Stimulated activated CD8-positive, alpha-beta memory T cell treated with anti-CD3 and anti-CD28 coated beads, Interleukin-7, amount 100 ng/mL, for 48 hours (primary cell): ENCODE measurements at places on chromosomes 4 and X.

GRCh38 chr4:85866508-85866907 lies 391.6 kb downstream of the ARHGAP24 start:
- no peak for DNase-seq

DNA sequence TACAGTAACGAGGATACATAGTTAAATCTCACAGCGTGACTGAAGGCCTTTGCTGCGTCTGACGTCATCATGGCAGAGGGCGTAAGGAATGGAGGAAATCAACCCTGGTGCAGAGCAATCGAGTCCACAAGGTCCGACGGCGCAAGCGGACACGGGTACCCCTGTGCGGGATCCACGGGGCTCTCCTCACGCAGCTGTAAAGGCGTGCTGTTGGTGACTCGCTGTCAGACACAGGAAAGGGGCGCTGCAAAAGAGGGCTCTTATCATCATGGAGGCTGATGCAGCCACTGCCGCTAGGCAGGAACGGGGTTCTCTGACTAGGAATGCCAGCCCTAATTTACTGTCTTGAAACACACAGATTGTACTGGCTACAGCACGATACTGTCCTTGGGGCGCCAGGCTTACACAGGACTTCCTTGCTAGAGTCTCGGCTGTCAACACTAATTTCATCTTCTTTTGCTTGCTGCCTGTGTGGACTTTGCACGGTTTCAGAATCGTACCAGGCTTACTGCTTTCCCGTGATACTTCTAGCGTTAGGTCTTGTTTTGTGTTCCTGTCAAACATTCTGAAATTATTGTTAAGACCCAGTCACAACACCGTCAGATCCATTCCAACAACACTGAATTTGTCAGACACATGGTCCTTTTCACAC lies 13.6 kb downstream of the RNF212 start:
- DNase-seq, result no peak

- no peak for DNase-seq
Observed at GRCh38 chr4:70359115-70359661, 1.4 kb upstream of the SMR3A start.

DNA sequence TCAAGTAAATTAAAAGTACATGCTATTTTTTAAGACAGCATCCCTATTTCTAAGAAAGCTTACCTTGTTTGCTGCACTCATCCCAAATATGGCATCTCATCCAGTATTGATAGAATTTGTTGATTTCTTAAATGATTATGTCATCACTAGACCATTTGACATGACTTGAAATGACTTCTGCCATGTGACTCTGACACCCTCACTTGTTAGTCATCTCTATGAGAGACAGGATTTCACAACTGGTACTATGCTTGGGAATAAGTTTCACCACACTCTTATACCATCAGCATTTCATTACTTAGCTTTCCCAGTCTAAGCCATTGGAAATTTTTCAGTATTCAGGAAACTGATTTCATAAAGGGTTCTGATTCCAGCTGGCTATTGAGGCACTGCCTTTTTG lies 55.3 kb downstream of the TMPRSS11F start:
- no peak for DNase-seq

GRCh38 chrX:1433646-1434357 lies 18.9 kb downstream of the ASMTL start:
- DNase-seq, result no peak

GRCh38 chr4:183244506-183244905 lies 75.6 kb downstream of the CLDN22 start:
- DNase-seq, result no peak

GRCh38 chrX:37420756-37421155 lies 71.6 kb downstream of the PRRG1 start:
- DNase-seq, result no peak

DNA sequence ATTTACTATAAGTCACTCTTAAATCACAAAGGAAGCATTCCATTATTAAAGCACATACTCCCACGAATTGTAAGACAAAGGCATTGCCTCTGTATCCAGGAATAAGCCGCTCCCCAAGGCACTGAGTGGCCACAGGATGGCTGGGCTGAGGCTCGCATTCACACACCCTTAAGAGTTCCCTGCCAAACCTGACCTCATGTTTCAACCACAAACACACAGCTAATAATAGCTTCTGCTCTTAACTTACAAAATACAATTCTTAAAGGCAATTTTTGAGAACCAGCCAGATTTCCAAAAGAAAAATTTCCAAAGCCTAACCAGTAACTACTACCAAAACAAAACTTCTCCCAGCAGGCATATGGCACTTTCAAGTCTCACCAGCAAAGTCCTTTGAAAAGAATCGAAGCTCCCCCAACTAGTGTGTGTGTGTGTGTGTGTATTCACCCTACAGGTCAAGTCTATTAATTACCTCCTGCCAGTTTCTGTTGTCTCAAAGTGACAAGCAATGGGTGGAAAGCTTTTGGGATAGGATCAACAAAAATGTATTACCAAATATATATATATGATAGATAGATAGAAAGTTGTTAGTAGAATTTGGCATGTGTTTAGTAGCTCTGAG lies 36.0 kb downstream of the ARHGAP6 start:
- DNase-seq, result no peak
